Adrenal gland (tissue), 19 donors: ENCODE measurements at places on chromosomes 5 and 9.

DNA sequence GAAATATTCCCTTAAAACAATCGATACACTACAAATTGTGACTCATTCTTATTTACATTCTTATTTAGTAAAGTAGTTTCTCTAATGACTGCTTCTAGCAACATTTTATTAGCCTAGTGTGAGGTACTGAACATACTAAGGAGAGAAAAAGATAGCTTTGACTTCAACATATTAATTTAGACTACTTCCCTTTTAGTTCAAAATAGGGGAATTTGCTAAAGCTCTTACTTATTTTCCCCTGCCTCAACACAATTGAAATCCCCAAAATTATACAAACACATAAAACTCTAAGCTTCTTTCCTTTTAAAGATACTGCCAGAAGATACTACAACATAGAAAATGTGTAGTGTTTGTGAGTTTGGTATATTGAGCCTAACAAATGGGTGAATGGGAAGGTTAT lies 55.2 kb downstream of the ANXA1 start:
- DNase-seq: no peak

GRCh38 chr5:160747559-160747958 lies 104.5 kb downstream of the ATP10B start:
- no peak for DNase-seq

DNA sequence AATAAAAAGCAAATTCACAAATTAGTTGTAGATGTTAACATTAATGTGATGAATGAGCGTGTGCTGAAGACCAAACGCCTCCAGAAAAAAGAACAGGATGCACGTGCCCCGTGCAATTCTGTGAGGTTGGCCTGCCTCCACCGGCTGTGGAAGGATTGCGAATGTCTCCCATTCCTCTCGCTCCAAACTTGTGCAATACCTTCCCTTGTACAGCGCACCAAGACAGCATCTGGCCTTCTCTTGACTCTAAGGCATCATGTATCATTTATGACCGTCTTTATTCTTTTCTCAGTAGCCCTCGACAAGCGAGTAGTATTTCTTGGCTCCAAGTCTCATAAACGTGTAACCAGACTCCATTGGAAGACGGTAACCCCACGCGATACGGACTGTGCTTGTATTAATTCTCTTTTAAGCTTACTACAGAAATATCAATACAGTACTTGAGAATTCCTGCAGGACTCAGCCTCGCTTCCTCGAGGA lies 1.5 kb upstream of the TESK1 start:
- DNase-seq: peak; percentile 87

DNA sequence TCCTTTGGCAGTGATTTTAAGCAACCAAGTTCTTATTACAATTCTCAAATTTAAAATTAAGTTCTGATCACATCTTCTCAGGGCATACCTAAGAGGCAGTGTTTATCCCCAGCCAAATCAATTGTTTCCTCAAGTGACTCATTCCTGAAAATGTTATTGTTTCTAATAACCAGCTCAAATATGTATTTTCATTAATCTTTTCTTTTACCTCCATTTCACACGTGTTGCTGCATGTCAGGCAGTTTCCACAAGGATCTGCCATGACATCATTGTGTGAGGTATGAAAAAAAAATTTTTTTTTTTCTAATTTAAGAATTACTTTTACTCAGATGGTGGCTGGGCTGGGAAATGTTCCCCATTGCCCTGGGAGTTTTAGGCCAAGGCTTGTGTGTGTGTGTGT lies 113.0 kb upstream of the NTRK2 start:
- DNase-seq: no peak

DNA sequence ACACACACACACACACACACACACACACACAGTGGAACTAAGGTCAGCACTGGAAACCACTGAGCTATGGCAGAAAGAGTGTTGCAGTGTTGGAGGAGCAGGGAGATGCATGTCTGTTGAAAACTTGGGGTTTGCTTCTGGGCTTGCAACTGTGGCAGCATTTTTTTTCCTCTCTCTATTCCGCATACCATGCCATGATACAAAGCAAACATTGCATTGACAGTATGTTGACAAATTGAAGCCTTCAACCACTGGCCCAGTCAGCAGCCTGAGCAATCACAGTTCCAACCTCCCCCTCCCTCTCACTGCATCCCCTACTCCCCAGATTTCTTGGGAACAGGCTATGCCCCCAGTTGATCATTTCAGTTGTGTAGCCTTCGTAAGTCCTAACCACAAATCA lies 478.1 kb upstream of the WWC1 start:
- DNase-seq: no peak

DNA sequence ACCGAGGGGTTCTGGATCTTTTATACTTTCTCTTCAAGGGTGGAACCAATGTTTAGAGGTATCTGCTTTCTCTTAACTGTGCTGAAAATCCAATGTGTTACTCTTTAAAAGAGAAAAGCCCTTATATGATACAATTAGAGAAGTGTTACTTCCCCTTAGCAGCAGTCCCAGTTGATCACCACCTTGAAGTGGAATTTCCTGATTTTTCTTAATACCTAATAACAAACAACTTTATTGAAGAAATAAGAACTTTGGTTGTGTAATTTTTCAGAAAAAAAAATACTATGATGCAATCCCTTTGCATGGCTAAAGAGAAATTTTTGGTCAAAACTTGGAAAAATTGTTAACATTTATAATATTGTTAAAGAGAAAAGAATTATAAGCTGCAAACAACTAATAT lies 24.7 kb downstream of the SLC1A3 start:
- DNase-seq: no peak

DNA sequence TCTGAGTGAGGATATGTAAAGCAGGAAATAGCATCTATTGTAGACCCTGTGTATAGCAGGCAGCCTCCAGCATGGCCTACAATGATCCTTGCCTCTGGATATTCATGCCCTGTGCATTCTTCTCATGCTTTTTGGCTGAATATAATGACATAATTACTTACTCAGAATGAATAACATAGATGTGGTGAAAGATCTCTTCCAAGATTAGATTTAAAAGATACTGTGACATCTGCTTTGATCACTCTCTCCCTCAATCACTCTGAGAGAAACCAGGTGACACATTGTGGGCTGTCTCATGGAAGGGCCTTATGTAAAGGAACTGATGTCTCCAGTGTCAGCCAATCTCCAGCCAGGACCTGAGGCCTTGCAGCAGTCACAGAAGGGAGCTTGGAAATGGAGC lies 376.7 kb downstream of the DNAH5 start:
- no peak for DNase-seq
